Right renal cortex interstitium (tissue), 3 donors: ENCODE measurements at places on chromosomes 6 and 20. TPM values are rescaled to one million over a fixed set of nuclear protein-coding genes. Genes with fewer than 3 reads are reported as not detected.
A peak's percentile ranks its signal among the peaks of the same experiment; 100 is the strongest.

GRCh38 chr6:45483501-45483900 is 105.8 kb upstream of the SUPT3H start:
- DNase-seq: no peak

BNIP5 gene
- polyA plus RNA-seq: 0.20 TPM

GRCh38 chr6:18264923-18265377 is 620 bp upstream of the DEK start:
- no peak for DNase-seq

DNA sequence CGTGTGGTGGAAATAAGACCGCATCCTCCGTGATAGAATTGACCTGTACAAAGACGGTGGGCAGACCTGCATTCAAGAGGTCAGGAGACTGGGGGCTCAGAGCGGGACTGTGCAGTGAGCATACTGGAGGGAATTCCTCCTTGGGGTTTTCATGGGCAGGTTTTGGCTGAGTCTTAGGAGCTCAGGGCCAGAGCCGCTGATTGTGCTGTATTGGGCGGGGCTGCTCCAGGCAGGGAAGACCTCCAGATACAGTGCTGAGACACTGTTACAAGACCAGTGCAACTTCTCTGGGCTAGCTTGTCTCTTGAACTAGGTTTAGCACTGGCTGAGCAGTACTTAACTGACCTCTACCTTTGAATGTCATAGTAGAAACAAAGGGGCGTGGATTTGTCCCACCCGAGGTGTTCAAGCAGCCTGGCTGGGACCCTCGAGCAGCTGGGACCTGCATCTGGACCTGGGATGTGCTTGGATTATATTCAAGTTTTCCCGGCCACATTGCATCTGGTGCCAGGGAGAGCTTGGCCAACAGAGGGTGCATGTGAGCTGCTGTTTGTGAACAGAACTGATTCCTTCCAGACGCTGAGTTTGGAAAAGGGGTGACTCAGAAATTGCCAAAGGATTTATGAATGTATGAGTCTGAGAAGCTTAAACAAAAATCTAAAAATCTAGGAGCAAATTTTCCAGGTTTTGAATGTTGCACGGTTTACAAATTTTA is 33.4 kb upstream of the SLC22A1 start:
- DNase-seq: peak; percentile 3

POM121L2 gene
- not detected for polyA plus RNA-seq

DNA sequence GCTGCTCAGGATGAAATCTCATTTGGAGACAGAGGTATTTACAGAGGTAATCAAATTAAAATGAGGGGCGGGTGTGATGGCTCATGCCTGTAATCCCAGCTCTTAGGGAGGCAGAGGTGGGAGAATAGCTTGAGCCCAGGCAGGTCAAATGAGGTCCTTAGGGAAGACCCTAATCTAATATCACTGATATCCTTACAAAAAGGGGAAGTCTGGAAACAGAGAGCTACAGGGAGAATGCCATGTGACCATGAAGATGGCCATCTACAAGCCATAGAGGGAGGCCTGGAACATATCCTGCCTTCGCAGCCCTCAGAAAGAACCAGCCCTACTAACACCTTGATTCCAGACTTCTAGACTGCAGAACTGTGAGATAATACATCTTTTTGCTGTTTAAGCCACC is 8.3 kb downstream of the MTCL3 start:
- no peak for DNase-seq

DNA sequence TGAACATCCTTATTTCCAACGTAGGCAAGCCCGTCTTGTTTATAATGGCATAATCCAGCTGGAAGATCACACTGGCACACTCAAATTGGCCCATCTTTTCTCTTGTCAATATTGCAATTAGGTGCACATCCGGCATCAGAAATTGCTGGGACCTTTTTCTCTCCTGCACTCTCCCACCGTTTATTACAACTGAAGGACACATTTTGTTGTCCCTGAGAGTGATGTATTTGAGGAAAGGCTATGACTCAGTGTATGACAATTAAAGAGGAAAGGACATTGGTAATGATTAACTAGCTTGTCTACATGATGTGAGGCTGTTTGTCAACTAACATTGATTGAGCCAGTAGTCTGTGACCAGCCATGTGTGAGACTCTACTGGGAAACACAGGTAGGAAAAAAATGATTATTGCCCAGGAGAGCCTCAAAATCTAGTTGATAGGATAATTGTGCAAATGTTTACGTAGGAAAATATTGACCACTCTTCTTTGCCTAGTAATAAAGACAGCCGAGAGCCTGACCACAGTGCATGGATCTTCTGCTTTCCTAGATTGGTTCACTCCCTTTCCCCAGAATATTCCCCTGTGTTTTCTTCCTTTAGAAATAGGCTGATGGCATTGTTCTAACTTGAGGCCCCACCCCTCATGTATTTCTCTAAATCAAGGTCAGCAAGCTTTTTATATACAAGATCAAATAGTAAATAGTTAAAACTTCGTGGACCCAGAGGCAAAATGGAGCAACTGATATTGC is 230.0 kb upstream of the BTBD3 start:
- DNase-seq: no peak

DNA sequence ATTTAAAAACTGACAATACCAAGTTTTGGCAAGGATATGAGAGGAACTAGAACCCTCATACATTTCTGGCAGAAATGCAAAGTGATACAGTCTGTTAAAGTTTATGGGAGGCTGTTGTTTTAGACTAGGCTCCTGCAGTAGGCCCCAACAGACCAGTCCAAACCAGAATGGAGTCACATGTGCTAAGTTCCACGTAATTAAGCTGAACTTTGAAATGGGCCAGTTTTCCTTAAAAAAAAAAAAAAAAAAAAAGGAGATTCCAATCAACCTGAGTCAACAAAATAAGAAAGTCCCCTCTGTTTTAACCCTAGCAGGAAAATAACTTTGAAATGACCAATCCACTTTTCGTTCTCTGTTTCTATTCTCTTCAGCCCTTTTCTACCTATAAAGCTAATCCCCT is 26.5 kb downstream of the IL17F start:
- DNase-seq: no peak

- DNase-seq: no peak
Measured at GRCh38 chr6:152360034-152360433, 277.1 kb downstream of the SYNE1 start.

TSPYL1 gene
- polyA plus RNA-seq: 110 TPM

ZBTB9 gene
- 17.9 TPM for polyA plus RNA-seq

GRCh38 chr6:128397996-128398395 is 122.4 kb downstream of the PTPRK start:
- DNase-seq: no peak

DNA sequence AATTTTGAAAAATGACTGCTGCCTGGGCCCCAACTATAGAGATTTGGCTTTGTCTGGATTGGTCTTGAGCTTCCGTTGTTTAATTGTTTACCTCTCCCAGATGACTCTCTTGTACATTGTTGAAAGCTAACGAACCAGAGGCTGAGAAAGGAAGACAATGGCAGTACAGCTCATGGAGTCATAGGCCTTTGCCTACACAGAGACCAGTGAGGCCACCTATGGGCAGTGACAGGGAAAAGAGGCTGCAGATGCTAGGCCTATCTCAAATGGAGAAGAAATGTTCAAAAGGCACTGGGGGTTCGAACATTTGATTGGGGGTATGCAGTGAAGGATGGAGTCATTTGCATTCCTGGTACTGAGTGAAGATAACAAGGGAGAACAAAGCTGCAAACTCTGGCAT is 29.1 kb downstream of the OPN5 start:
- no peak for DNase-seq

LY86 gene
- 1.8 TPM for polyA plus RNA-seq

DNA sequence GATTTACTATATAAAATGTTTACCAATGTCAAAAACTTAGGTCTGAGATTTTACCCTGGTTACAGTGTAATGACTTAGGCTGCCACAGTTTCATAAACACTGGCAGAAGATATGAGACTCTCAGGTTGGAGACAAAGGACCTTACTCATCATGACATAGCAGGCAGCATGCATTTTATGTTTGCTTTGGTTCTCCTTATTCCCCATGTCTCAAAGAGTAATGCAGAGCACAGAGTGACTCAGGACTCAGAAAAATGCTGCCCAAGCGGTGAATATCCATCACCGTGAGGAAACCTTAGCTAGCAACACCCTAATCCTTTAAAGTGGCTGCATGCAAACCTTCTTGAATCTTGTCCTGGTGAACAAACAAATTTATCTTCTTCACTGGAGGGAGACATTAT is 112.1 kb upstream of the EYS start:
- DNase-seq: no peak

GRCh38 chr6:116459927-116460326 is 1.2 kb upstream of the CALHM6 start:
- DNase-seq: no peak

DNA sequence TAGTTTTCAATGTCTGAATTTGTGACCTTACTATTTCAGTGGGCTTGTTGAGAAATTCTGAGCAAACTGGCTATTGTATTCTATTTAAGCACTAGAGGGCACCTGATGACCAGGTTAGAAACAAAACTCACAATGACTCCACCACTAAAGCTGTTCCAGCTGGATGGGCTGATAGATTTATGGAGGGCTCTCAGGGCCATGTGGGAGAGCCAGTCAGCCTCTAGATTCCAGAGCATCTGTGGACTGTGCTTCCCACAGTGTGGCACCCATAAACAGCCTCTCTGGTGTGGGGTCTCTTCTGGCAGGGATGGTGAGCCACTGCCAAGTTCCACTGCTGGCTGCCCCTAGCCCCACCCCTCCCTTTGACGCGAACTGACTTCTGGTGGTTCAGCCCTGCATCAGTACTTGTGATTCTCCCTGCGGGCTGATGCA is 29.2 kb downstream of the C6orf58 start:
- peak; percentile 47 for DNase-seq

DNA sequence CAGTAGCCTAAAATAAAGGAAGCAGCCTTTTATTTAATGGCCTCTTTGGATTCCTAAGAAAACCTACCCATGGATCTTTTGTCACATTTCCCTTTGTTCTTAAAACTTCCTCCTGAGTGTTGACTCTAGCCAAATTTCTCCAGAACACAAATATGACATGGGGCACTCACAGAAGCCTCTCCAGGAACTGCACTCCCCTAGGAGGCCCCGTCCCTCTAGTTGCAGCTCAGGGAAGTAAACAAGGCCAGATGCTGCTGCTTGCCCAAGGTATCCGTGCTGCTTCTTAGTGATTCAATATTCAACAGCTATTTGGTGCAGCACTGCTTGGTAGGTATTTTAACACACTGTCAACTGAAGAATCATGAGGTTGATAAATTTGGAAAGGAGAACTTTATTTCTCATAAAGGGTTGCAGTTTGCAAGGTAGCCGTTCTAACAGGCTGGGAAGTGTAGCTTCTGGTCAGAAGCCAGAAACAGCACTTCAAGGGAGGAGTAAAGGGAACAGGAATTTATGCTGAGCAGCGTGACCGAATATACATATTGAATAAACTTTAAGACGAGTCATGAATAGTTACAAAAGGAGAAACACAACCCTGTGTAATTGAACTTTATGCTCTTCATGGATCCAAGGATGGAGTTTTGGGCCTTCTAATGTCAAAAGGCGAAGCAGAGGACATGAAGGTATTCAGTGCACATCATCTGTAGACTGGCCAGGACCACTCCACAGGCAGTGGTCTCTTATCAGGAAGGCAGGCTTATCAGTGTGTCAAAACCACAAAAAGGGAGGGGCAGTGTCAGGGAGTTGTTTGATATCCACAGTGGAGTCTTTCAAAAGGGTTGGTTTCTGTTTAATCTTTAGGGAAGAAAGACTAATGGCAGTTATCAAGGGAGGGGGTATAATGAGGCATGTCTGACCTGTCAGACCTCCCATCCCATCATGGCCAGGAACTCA is 63.3 kb downstream of the CD24 start:
- no peak for DNase-seq

EHMT2 gene
- polyA plus RNA-seq: 74.0 TPM

DNA sequence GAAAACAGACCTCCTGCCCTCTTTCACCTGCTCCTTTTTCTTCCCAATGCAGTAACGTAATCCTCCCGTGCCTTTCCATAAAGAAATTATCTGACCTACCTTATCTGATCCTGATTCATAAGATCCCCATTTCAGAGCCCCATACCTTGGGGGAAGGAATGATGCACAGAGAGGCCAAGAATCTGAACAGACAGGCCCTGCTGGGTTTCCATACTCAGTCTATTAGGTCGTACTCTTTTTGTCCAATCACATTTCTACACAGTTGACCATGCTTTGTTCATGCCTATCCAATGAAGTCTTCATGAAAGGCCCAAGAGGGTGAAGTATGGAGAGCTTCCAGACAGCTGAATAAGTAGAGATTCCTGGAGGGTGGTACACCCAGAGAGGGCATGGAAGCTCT is 25.3 kb downstream of the SRPK1 start:
- DNase-seq: no peak

DNA sequence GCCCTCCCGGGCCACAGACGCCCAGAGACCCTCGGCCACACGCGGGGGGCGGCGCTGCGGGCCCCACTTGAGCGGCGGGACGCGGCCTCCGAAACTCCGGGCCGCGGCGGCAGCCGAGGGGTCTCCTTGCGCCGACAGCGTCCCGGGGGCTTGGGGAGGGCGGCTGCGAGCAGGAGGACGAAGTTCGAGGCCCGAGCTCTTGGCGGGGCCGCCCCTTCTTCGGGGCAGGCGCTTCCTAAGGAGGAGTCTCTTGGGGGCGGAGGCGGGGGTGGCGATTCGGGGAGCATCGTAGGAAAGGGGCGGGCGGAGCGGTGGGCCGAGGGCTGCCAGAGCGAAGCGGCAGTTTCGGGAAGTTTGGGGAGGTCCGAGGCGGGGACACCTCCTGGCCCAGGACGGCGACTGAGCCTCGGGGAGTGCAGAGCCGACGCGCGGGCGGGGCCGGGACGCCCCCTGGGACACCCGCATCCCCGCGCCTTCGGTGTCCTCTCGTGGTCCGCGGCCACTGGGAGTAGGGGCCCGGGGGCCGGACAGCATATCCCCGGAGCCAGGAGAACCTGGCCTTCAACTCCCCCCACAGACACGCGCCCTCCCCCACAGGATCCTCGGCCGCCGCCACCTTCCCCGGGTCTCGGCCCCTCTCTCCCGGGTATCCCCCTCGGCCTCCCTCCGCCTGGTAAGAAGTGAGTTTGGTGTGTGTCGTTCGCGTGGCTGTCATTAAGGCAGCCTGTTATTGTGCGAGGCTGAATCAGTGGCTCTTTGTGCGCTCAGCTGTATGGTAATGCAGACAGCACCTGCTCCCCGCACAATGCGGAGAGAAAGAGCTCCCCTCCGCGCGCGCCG is 613 bp upstream of the DLL1 start:
- DNase-seq: no peak

BANF2 gene
- polyA plus RNA-seq: not detected
